ENCODE measurements at places on chromosomes 2 and 18.

GRCh38 chr18:77557046-77557587, 307.5 kb downstream of the GALR1 start:
- DNase-seq: peak; percentile 21

DNA sequence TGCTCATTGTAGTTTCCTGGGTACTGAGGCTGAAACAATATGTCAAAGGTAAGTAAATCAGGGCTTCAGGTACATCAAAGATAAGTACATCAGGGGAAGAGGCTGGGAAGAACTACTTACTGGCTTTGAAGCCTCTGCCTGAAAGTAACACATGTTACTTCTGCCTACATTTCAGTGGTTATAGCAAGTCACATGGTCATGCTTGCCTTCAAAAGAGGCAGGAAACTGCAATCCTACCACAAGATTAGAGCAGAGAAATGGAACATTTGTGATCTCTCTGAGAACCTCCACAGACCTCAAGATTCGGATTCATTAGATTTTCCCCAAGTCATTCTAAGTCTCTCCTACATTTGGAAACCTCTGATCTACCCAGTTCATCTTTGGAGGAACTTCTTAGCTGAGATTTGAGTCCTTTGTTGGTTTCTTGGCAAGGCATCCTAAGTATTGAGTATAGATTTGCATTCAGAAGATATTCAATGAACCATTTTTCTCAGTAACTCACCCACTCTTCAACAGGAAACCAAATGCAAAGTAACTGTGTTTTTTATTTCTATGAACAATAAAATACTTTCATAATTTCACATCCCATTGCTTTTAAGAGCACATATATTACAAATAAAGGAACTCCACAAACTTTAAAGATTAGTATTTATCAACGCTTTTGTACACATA, 48.5 kb upstream of the CCDC195 start:
- no peak for DNase-seq

- DNase-seq: no peak
Observed at GRCh38 chr2:36667931-36668330, 28.6 kb upstream of the VIT start.

- peak; percentile 66 for DNase-seq
Observed at GRCh38 chr2:219486380-219486959, 12.2 kb upstream of the GMPPA start.

- DNase-seq: no peak
Observed at GRCh38 chr18:79439628-79440023, 43.9 kb downstream of the NFATC1 start.

DNA sequence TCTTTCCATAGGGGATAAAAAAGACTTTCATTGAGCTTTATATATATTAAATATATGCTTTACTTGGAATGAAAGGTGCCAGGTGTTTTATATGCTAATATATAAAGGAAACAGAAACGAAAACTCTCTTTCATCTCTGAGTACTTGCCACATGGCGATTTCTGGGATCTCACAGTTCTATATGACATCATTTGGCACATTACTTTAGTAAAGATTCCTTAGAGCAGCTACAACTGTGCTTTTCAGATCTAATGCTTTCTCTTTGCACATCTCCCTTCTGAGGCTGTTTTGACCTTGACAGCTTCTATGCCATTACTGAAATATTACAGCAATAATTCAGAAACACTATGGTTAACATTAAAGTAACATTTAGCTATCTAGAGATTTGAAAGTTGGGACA, 1082.9 kb upstream of the CDH2 start:
- no peak for DNase-seq

DNA sequence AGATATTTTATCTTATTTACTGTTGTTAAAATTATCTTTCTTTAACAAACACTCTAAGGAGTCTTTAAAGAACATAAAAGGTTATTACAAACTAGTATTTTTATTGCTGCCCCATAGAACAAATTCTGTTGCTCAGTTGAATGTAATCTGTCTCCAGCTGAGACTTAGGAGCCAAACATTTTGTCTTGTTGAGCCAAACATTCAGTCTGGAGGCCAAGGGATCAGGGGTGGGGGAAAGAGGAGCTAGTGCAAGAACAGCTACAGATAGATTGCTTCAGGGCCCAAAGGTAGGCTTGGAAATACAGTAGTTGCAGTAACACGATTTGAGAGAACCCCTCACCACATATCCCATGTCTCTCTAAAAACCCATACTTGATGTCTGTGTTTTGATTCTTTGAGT, 51.2 kb downstream of the TPGS2 start:
- DNase-seq: no peak

DNA sequence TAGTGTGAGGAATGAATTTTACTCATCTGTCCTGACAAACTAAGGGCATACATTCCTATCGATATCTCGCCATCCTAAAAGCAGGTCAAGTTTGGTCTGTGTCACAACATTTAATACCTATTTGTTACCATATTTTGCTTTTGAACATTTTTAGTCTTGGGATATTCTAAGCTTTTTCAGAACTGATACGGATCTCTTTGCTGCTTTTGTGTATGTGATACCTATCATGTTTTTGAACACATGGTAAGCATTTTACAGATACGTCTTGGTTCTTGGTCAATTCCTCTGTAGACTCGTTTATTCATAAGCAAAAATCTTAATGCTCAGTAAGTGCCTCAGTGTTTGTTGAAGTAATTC, 592 bp downstream of the ZNF397 start:
- DNase-seq: no peak

- DNase-seq: no peak
Observed at GRCh38 chr2:201644001-201644400, 698 bp upstream of the TMEM237 start.

DNA sequence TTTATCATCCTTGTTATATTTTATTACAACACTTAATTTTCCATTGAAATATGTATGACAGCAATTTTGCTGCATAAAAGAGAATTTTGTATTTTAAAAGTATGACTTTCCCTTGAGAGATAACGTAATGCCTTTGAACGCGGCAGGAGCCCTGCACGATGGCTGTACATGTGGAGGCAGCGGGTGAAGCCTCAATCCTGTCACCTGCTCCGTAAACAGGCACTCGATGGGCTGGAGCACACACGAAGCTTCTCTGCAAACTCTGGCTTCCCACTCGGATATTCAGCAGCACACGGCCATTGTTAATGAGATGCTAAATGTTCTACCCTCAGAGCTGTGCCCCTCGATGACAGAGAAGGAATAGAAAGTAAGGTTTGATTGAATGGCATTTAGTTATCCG, 184.4 kb downstream of the RTP5 start:
- no peak for DNase-seq

GRCh38 chr2:220574038-220574437, 946.6 kb downstream of the SLC4A3 start:
- no peak for DNase-seq

DNA sequence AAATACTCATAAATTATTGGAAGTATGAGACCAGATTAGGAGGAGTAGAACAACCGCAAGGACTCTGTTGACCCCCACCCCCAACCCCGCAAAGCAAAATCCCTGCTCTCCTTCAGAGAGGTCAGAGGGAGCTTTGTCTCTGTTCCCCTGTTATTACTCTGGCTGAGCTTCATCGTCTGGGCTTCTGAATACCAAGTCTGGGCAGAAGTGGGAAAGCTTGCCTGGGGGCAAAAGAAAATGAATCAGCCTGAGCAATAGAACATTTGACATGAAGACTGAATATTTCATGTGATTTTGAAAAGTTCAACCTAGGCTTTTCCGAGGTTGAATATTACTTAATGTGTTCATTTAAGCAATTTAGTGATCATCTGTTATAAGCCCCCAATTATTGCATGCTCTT, 114.6 kb upstream of the ARHGAP28 start:
- DNase-seq: no peak

GRCh38 chr2:129738799-129739198, 240.7 kb upstream of the RAB6C start:
- DNase-seq: no peak

DNA sequence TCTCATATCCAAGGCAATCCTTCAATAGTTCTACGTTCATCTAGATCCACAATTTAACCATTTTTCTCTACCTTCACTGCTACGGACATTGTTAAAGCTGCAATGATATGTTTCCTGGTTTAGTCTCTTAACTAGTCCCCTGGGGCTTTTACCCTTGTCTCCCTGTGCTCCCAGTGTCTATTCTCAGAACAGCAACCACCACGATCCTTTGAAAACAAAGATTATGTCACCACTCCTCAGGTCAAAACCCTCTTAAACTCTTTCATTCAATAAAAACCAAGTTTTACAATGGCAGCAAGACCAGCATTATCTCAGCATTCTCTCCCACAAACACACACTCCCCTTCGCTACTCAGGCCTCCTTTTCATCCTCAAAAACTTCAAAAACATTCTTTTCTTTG, 298.2 kb upstream of the CHST9 start:
- DNase-seq: no peak

GRCh38 chr18:35609236-35609635, 27.7 kb downstream of the GALNT1 start:
- no peak for DNase-seq

DNA sequence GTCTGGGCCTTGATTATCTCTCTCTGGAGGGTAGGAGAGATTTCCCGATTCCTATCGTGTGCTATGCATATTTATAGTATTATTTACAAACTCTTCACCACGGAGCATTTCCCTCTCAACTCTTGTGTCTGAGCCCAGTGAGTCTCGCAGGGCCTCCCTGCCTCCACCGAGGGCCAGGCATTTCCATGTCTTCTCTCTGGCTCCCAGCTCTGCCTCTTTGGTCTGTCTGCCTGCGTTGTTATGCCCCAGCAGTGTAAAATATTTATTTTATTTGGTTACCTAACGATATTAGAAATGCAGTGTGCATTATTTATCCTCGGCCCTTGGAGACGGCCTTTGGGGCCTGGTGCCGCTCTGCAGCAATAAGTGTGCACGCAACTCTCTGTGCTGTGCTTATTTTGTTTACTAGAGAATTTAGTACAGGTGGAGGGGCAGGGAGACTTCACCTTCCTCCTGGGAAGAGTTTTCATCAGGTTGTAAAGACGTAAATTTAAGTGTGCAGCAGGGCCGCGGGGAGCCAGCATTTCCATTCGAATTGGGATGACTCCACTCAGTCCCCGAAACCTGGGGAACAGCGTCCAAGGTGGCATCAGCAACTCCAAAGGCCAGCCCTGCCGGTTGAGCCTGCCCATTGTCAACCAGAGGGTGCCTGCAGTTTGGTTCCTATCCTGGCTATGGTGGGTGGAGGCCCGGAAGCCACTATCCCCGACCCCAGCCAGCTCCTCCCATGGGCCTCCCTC, 100.2 kb downstream of the PTGR3 start:
- no peak for DNase-seq

DNA sequence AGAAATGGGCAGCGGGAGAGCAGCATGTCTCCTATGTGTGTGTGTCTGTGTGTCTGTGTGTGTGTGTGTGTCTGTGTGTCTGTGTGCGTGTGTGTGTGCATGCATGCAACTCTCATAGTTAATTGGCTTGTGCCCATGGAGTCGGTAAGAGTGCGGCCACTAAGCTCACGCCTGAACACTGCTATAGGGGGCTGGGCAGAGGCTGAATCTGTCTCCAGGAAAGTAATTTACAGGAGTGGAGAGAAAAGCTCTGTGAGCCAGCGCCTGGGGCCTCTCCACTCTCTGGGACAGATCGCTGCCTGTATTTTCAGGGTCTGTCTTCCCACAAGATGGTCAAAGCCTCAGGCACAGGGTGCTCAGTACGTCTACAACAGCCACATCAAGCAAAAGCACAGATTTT, 553.4 kb downstream of the TNS1 start:
- no peak for DNase-seq

- peak; percentile 31 for DNase-seq
Observed at GRCh38 chr2:62293490-62294271, 97.8 kb downstream of the B3GNT2 start.

DNA sequence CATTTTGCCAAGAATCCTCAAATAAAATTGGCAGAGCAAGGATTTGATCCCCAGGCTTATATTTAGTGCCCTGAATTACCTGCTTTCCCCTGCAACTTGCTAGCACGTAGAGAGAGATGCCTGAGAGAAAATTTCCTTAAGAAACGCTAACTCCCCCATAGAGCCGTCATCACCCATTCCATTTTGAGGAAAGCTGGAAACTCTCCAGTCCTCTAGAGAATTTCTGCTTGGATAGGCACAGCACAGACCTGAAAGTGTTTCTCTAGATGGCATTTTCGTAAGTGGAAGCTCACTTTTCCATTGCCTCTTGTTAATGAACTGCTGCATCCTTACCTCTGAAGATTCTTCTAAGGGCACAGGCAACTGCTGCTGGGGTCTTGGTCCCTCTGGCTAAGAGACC, 277.8 kb upstream of the SIX2 start:
- DNase-seq: no peak

DNA sequence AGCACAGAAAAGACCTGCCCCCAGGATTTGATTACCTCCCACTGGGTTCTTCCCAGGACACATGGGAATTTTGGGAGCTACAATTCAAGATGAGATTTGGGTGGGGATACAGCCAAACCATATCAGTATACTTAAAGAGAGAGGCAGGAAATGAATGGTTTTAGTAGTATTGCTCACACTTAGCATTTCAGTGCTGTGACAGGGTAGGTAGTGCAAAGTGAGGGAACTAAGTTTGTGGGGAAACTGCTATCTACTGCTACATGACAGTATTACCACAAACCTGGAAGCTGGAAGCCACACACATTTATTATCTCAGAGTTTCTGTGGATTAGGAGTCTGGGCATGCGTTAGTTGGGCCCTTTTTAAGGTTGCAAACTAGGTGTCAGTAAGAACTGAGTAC, 450.7 kb downstream of the LPIN1 start:
- DNase-seq: no peak

DNA sequence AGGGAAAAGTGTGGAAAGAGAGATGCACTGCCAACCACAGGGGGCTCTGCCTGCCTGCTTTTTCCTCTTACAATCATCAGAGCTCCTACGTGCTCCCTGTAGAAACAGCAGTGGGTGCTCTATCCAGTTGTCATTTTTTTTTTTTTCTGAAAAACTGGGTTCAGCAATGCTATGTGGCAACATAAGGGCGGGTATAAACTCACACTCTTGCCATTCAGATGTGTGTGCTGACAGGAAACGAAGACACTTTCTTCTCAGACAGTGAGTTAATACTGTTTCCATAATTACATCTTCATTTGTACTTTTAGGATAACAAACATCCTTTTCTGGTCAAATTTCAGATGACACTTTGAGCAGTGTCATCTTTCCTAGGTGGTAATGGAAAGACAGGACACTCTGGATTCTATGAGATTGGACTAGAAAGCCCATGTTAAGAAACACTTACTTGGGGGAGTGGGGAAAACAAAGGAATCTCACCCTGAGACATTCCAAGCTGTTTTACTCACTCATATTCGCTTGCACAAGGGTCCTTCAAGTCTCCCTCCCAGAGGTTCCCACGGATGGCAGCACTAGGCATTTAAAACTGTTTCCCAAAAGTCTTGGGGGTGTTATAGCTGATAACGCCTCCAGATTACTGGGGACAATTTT, 41.3 kb downstream of the CCDC93 start:
- no peak for DNase-seq

Data from RPMI8226 (cell line).